Fibroblast of skin of back (primary cell): ENCODE measurements at places on chromosomes 6 and 20.

- DNase-seq, result peak; percentile 67
Observed at GRCh38 chr6:27547157-27548075, 74.5 kb upstream of the ZNF184 start.

DNA sequence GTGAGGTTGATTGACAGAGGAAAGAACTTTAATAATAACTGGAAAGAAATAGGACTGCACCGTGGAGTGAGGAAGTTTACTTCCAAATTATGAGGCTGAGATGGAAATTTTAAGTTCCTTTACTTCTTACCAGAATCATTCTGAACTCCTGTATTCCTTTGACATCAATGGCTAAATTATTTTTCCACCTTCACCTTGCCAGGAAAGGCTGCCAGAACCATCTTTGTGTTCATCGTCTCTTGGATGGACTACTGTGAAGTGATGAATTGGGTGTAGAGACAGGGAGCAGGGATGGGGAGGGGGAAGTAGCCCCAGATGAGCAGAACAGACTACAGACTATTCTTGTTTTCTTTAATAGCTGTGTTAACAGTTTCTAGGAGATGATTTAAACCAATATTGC, 102.1 kb upstream of the CEP162 start:
- no peak for DNase-seq

GRCh38 chr6:53822401-53823125, 27.8 kb downstream of the LRRC1 start:
- DNase-seq, result no peak

DNA sequence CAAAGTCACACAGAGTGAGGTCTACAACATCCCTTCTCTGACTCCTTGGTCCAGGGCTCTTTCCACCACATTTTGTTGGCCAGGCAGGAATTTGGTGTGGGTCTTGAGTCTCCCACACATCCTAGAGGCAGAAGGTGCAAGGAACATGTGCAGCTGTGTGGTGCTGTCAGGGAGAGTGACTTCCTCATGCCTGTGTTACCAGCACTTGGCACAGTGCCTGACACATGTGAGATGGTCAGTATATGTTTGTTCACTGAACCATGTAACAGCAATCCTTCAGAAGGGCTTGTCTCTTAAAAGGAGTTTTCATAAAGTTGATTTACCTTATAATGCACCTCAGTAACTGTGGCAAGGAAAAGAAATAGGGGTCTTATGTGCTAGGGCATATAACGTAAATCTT, 168.5 kb downstream of the CDC5L start:
- DNase-seq, result no peak
